ENCODE measurements at places on chromosomes 7 and 10. TPM values are rescaled to one million over a fixed set of nuclear protein-coding genes. Genes with fewer than 3 reads are reported as not detected.

Gene HGF
- 6.2 TPM for total RNA-seq

Gene CPXM2
- 12.8 TPM for total RNA-seq

Gene NODAL
- total RNA-seq: not detected

- no peaks in the 10 kb centered on the region for H3K27me3 ChIP-seq
- H3K27ac ChIP-seq: no peak overlapping the region
- no peak overlapping the region for H3K4me3 ChIP-seq
- no peaks in the 10 kb centered on the region for H3K4me1 ChIP-seq
- no peak for DNase-seq
These were observed 182.8 kb upstream of the PHYHIPL start for GRCh38 chr10:58993480-58994221.

DNA sequence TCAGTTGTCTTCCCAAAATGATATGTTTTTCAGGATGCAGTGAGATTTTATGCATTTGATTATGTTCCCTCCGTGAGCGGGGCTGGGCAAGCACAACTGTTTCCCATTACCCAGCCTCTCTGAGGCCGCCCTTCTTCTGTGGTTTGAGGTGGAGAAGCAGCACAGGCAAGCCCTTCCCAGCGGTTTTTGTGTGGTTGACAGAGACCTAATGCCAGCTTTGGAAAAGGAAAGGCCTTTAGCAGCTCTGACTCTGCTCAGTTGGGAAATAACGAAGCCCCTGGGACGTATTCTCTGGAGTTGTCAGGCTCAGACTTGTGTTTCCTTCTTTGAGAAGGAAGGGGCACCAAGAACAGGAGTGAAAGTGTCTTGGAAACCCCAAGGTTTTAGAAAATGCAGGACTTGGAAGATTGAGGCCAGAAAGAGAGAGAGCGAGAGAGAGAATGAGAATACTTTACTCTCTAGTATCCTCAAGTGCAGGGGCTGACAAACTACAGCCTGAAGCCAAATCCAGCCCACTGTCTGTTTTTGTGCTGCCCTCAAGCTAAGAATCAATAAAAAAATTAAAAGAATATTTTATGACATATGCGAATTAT lies 20.6 kb upstream of the PDCD4 start:
- no peak overlapping the region for H3K4me3 ChIP-seq

DNA sequence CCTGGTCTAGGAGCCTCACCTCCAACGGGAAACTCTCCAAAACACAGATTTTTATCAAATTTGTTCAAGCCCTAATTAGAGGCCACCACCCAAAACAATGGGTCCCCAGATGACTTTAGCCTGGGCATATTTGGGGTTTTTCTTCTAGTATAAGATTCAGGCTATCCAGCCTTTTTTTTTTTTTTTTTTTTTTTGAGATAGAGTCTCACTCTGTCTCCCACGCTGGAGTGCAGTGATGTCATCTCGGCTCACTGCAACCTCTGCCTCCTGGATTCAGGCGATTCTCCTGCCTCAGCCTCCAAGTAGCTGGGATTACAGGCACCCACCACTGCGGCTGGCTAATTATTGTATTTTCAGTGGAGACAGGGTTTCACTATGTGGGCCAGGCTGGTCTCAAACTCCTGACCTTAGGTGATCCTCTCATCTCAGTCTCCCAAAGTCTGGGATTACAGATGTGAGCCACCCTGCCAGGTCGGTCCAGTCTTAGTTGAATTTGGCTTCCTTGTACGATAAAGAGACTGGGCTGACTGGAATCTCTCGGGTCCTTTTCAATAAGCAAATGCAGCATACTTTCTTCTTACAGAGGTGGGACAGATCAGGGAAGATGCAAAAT lies 91.4 kb upstream of the KLF6 start:
- no peak overlapping the region for H3K4me3 ChIP-seq
- H3K4me1 ChIP-seq: peaks cover 7% of the 10 kb centered on the region
- H3K27me3 ChIP-seq: no peaks in the 10 kb centered on the region
- no peak for DNase-seq

- H3K4me1 ChIP-seq: peaks cover 46% of the 10 kb centered on the region
- H3K27ac ChIP-seq: peak within 1 kb of the TSS; percentile 66
- DNase-seq: peak; percentile 96
- H3K27me3 ChIP-seq: peaks cover 22% of the 10 kb centered on the region
- peak within 1 kb of the TSS; percentile 58 for H3K4me3 ChIP-seq
These were observed at the start of gene DENND2A for GRCh38 chr7:140640727-140641523. Gene DENND2A (minus strand): TSS chr7:140640813. CDS start chr7:140602397, 38,416 bp downstream.

GRCh38 chr10:13946209-13946460 lies 359.4 kb downstream of the PRPF18 start:
- no peak overlapping the region for H3K27ac ChIP-seq
- no peaks in the 10 kb centered on the region for H3K27me3 ChIP-seq
- H3K36me3 ChIP-seq: no peaks in the 10 kb centered on the region
